CD4-positive, alpha-beta T cell (primary cell): ENCODE measurements at places on chromosomes 12 and 14.
A peak's percentile ranks its signal among the peaks of the same experiment; 100 is the strongest.

- DNase-seq = peak; percentile 58
Measured at GRCh38 chr12:47941871-47942613, 21.4 kb upstream of the TMEM106C start.

DNA sequence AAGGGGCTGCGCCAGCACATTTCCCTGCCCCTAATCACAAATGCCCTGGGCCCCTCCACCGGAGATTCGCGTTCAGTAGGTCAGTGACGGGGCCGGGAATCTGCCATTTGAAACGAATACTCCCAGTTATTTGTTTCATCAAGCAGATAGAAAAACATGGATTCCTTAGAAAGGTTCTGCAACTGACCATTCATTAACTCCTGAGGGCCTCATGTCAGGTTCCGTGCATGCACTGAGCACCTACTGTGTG, 25.6 kb upstream of the UBC start:
- DNase-seq = no peak

DNA sequence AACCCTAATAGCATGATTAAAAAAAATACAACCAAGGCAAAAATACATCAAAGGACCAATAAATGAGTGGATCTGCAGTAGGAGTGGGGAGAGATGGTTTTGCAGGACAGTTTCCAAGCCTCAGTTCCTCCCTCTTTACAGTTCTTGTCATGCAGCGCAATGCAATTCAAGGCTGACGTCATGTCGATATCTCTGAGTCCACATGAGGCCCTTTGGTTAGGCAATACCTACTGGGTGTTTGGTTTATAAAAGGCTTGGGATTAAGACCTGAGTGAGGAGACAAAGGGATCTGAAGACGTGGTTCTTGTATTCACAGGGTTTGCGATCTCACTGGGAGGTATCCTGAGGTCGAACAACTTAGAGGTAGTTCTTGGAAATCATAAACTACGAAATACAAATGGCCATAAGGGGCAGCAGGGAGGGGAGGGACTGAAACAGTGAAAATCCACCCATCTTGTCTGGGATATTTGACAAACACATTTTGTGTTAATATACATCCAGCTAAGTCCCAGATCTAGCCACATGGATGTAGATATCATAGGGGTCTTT, 441.0 kb downstream of the FUT8 start:
- no peak for DNase-seq

DNA sequence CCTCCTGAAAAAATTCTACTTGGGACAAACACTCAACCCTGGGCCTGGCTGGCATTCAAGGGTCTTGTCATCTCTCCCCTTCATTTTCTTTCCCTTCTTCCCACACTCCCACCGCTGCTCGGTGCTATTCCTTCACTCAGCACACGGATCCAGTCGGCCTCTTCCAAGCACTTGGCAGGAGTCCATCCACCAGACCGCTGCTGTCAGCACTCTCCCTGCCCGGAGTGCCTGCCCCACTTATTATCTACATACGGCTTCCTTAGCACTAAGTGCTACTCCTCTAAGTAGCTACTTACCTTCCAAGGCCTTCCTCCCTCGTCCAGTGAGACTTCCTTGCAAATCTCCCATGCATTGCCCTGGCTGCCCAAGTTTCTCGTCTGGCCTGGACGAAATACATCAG, 29.8 kb downstream of the CALM1 start:
- DNase-seq = no peak

- DNase-seq = no peak
Measured at GRCh38 chr12:116323406-116324386, 46.2 kb upstream of the MED13L start.

- no peak for DNase-seq
Measured at GRCh38 chr14:20769421-20769820, 1.2 kb downstream of the EDDM3B start.

GRCh38 chr12:2624543-2625288, 170.1 kb upstream of the FKBP4 start:
- no peak for DNase-seq

DNA sequence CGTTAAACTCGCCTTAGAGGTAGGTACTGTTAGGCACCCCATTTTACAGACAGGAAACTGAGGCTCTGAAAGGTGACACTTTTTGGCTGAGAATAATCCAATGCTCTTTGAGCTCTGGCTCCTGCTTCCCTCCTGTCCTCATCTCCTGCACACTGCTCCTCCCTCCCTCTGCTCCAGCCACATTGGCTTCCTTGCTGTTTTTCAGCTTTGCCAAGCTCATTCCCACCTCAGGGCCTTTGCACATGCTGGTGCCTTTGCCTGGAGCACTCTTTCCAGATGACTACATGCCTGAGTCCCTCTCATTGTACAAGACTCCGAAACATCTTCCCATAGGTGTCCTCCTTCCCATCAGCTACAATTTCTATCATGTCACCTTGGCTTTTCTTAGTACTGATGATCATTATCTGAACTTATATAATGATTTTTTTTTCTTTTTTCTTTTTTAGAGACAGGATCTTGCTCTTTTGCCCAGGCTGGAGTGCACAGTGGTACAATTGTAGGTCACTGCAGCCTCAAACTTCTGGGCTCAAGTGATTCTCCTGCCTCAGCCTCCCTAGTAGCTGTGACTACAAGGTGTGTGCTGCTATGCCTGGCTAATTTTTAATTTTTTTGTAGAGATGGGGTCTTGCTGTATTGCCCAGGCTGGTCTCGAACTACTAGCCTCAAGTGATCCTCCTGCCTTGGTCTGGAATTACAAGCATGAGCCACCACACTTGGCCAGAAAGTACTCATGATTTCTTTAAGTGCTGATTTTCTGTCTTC, 15.2 kb downstream of the MSI1 start:
- no peak for DNase-seq

GRCh38 chr12:94584377-94584776, 66.0 kb downstream of the TMCC3 start:
- DNase-seq = no peak

- no peak for DNase-seq
Measured at GRCh38 chr12:70605976-70606375, 31.3 kb downstream of the PTPRB start.

DNA sequence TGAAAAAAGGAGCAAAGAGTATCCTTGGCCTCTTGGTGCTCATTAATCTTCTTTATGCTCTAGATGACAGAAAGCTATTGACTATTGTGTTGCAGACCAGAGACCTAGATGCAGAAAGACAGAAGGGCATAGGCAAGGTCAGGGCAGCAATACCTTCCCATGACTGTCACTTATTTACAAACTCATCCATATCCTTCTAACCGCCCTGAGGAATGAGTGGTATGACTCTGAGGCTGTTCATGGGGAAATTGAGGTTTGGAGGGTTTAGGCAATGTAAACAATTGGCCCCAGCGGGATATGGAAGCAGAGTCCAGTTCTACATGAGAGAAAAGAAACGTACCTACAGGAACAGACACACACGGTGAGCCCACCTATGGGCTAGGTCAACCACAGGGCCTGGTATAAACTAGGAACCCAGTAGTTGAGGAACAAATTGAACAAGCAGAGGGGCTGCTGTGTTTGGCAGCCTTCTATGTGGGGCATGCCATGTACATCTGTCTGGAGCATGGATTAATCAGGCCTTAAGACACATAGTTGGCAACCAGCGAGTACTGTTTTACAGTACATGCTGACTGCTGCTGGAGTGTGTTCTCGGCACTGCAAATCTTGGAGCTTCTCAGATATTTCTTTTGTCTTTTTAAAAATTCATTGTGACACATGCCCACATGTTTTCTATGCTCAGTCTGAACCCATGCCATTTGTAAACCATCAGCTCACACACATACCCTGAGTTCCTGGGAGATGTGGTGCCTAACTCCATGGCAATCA, 159.7 kb upstream of the NTF3 start:
- no peak for DNase-seq

- DNase-seq = no peak
Measured at GRCh38 chr12:132360410-132360809, 31.0 kb upstream of the GALNT9 start.

- DNase-seq = no peak
Measured at GRCh38 chr14:43306053-43306452, 1201.0 kb downstream of the FSCB start.

- DNase-seq = no peak
Measured at GRCh38 chr12:24256684-24257083, 307.2 kb upstream of the SOX5 start.

DNA sequence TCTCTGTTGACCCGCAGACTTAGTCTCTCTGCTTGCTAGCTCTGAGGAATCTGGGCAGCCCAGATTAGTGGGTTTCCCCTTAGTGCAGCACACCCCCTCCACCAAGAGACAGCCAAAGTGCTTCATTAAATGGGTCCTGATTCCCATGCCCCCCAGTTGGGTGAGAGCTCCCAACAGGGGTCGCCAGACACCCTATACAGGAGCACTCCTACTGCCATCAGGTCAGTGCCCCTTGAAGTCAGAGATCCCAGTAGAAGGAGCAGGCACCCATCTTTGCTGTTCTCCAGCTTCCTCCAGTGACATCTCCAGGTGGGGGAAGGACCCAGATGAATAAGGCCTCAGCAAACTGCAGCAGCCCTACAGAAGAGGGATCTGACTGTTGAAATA, 36.7 kb upstream of the C14orf132 start:
- DNase-seq = no peak

DNA sequence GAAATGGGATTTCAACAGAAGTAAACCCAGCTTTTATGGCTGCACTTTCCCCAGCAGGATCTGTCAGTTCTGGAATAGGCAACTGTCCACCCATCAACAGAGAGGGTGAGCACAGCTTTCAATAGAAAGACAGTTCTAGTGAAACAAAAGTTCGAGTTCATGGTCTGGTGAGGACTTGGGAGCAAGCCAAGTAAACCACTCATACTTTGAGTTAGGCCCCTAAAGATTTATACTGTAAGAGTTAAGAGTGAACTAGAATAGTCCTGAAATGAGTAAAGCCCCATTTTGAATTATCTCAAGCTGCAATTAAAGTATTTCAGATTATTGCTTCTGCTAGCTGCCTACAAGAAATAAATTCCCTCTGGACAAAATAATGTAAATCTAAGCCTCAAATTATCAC, 82.6 kb downstream of the METTL25 start:
- DNase-seq = no peak

DNA sequence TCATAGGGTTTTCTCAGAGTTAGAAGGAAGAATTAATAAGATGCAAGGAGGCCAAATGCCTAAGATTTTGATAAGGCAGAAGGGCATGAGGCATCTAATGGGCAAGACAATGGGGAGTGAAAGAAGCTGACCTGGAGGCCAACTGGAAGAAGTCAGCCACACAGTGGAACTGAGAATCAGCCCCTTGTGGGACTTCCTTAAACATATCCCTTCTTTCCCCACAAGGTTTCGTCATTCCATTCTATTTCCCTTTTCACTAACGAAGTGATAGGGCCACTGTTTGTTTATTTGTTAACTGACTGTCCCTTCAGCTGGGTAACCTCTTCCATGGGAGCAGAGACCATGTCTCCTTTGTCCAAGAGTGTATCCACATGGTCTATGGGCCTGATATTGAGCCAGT, 86.2 kb downstream of the HELB start:
- DNase-seq = no peak

DNA sequence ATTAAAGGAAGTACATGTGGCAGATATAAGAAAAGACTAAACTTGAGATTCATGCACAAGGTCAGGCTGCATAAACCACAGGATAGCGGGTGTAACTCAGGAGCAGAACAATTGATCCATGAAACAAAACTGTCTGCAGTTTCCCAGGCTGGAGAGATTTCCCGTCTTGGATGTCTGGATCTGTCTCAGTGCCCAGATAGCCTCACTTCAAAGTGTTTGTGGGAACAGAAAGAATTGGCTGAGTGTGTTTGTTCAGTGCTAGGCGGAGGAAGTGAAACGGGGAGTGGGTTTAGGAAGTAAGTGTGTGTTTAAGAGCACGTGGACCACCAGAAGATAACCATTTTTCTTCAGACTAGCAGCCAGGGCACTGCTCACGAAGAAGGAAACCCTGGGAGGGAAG, 1.4 kb upstream of the RNASE10 start:
- no peak for DNase-seq

- no peak for DNase-seq
Measured at GRCh38 chr12:98341026-98341425, 174.4 kb upstream of the TMPO start.

DNA sequence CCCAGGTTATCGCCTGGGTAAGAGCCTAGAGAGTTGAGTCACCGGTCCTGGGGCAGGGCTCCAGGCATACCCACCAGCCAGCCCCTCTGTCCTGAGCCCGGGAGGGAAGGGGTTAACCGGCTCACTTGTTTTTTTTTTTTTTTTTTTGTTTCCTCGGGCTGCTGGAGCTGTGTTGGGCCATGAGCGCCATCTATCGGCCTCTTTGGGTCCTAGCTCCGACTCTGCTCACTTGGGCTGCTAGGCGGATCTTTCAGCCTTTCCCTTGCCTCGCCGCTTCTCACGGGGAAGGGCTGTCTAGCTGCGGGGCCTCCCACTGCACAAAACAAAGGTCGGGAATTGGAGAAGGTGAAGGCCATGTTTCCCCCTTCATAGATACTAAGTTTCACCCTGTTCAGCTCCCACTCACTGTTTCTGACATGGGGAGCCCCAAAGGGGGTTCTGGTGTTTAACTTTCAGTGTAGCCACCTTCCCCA, 2.8 kb upstream of the SMUG1 start:
- DNase-seq = peak; percentile 71

GRCh38 chr12:52024845-52025230, 18.1 kb downstream of the TAMALIN start:
- DNase-seq = peak; percentile 58

DNA sequence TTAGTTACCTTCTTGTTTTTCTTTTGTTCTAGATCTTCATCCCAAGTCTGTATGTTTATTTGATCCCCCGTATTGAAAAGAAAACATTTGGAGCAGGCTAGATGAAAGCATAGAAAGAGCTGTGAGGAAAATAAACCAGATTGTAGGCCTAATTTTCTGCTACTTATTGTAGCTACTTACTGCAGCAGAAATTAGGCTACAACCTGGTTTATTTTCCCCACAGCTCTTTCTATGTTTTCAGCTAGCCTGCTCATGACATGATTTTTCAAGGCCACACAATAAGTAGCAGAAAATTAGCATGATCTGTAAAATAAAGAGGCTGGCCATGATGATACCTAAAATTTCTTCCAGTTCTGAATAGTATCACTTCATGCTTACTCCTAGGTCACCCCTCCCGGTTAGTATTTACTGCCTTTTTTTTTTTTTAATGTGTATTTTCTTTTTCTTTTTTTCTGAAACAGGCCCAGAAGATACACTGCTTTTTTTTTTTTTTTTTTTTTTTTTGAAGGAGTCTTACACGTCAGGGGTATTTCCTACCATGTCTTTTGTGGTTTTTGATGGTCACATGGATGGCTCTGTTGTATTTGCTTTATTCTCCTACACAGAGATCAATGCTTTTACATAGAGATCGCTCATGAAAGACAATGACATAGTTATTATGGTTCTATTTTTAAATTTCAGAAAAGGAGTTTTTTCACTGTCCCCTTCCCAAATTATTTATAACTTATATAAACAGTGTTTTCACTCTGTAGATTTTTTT, 32.3 kb downstream of the BHLHE41 start:
- DNase-seq = no peak

- DNase-seq = no peak
Measured at GRCh38 chr14:55523321-55523720, 56.7 kb upstream of the KTN1 start.

- DNase-seq = no peak
Measured at GRCh38 chr12:74563927-74564326, 26.3 kb downstream of the ATXN7L3B start.
